ENCODE measurements at places on chromosomes 12 and 14.

- DNase-seq, result no peak
Observed at GRCh38 chr12:94795520-94795919, 145.2 kb upstream of the TMCC3 start.

DNA sequence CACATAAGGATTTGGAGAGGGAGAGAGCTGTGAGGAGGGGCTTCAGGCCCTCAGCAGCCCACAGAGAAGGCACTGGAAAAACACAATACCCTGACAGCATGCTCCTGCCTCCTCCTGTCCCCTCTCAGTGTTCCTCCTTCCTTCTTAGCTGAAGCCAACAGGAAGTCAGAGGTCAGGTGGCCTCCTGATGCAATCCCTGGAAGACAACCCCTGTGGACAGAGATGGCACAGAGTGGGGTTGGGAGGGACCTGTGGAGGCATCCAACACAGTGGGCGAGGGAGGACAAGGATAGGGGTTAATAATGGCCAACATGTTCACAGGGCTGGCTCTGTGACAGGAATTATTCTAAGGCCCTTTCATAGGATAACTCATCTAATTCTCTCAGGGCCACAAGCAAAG is 15.4 kb upstream of the IFI27L2 start:
- no peak for DNase-seq

DNA sequence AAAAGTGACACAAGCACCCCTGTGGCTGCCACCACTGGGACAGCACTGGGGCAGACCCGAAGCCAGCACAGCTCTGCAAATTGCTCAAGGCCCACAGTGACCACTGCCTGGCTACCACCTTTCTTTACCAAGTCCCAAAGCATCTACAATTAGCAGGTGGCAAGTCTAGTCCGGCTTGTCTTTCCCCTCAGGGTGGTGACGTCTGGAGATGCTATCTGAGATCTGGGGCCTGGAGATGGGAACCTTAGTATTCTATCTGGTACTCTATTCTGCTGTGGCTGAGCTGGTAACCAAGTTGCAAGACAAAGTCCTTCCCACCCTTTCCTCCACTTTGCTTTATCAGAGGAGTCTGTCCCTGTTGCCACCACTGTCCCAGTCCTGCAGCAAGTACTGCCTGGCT is 1010.1 kb upstream of the FLRT2 start:
- no peak for DNase-seq

- no peak for DNase-seq
Observed at GRCh38 chr14:50678163-50678562, 10.1 kb upstream of the SAV1 start.

- DNase-seq, result no peak
Observed at GRCh38 chr12:97487470-97487869, 24.9 kb downstream of the RMST start.

- no peak for DNase-seq
Observed at GRCh38 chr12:6266541-6266966, 43.9 kb upstream of the PLEKHG6 start.

GRCh38 chr12:119060847-119061796 is 79.8 kb downstream of the SRRM4 start:
- DNase-seq, result no peak
